ENCODE measurements at places on chromosomes 3 and 15.

GRCh38 chr3:50226888-50227389, 9.1 kb upstream of the GNAI2 start:
- DNase-seq: no peak

GRCh38 chr15:90028376-90028944, 27.3 kb downstream of the ZNF710 start:
- no peak for DNase-seq

GRCh38 chr3:175593331-175593730, 734.2 kb downstream of the NAALADL2 start:
- no peak for DNase-seq

DNA sequence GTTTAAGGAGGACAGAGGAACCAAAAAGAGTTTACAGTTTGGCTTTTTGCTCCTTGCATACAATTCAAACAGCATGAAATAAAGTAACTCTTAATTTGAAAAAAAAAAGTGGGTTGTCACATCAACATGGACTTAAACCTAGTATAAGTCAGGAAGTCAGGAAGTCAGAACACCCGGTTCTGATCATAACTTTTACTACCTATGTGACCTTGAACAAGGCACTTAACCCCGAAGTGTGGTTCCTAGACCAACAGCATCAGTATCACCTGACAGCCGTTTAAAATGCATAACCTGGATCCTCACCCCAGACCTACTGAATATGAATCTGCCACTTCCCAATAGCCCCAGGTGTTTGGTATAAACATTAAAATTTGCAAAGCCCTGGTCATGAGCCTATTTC, 18.7 kb downstream of the LYSMD2 start:
- no peak for DNase-seq

DNA sequence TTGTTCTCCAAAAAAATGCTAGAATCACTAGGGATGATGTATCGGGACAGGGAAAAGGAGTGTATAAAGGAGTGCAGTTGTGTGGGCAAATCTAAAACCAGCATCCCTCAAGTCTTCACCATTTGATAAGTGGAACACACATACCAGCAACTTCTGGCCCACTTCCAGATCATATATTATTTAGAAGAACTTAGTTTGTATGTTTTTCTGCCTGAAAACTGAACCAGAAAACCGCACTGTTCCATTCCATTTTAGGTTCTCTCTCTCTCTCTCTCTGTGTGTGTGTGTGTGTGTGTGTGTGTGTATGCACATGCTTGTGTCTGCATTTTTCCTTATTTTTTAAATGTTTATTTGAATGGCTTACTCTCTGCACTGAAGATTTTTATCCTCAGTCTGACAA, 93.5 kb downstream of the SERPINI1 start:
- DNase-seq: no peak

- peak; percentile 60 for DNase-seq
Measured at GRCh38 chr3:16741103-16741758, 136.0 kb upstream of the DAZL start.

- peak; percentile 40 for DNase-seq
Measured at GRCh38 chr3:146590521-146590920, 14.6 kb downstream of the PLSCR5 start.

GRCh38 chr3:32089476-32089875, 16.9 kb upstream of the GPD1L start:
- DNase-seq: no peak

DNA sequence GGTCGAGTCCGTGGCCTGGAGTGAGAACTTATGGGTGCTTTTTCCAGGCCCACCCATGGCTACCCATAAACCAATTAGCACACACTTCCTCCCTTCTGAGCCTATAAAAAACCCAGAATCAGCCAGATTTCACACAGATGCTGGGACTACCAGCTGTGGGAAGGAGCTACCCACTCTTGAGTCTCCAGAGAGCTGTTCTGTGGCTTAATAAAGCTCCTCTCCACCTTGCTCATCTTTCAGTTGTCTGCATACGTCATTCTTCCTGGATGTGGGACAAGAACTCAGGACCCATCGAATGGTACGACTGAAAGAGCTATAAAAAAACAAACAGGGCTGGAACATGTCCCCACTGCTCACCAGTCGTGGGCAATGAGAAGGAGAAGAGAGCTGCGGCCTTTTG, 555.4 kb upstream of the CCDC54 start:
- DNase-seq: no peak

GRCh38 chr3:23944007-23944783, 891 bp upstream of the NR1D2 start:
- no peak for DNase-seq

GRCh38 chr3:120052225-120052624, 42.0 kb downstream of the GSK3B start:
- no peak for DNase-seq

- DNase-seq: no peak
Measured at GRCh38 chr3:175094344-175094743, 235.2 kb downstream of the NAALADL2 start.

DNA sequence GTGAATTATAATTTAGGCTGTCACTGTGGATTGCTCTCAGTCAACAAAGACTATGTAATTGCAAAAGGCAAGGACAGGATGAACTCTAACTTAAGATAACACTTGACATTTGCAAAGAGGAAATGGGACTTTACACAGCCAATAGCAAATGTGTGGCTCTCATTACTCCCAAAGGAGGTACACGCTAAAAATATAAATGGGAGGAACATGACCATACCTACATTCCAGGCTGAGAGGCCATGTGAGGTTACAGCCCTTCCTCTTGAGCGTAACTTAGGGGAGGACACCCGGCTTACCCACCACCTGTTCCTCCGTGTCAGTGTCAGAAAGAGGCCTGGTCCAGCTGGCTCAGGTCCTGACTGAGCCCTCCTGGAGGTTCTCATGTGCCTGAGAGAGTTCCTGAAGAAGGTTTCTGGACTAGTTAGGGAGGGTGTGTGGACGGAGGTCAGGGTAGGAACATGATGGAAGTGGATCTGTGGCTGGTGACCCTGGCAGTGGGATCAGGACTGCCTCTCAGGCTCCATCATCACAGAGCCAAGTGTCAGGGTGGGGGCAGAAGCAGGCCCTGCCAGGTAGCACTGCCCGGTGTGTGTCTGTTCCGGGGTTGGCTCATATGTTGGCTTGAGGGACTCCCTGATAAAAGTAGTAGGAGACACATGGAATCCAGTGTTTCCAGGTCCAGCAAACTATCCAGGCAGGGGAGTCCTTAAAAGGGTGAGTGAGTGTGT, 7.9 kb downstream of the POPDC2 start:
- DNase-seq: no peak

GRCh38 chr3:130929804-130930203, 35.9 kb downstream of the ATP2C1 start:
- no peak for DNase-seq

GRCh38 chr15:98786717-98787116, 138.4 kb downstream of the IGF1R start:
- no peak for DNase-seq

DNA sequence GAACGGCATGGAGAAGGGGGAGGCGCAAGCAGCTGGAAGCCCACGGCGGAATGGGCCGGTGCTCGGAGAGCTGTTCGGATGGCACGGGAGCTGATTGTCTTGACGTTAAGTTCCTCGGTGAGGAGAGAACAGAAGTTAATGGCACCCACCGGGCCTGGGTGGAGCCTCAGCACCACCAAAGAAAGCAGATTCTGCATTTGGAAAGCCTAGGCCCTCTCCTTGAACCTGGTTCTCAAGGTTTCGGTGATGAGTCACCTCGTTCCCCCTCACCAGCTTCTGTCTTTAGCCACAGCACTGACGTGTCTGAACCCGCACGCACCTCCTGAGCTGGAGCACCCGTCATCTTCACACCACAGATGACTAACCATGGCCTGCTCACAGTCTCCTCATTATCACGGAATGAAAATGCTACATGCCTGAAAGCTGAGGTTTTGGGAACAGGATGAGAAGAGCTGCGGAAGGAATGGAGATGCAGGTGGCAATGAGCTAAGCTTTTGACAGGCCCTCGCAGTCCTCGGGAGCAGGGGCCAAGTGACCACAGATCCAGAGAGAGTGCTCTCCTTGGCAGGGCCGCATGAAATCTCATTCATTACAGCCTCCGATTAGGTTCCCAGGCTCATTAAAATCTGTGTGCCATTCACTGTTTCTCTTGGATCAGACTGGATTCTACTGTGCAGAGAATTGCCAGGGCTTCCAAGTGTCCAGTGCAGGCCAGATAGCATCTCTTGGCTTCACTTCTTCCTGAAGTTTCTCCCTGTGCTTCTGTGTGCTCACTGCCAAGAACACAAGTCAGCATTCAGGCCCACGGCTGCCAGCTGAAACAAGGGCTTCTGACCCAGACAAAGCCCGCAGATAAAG, 96.3 kb upstream of the DLG1 start:
- DNase-seq: peak; percentile 99

- no peak for DNase-seq
Measured at GRCh38 chr3:114587986-114588385, 294.2 kb downstream of the TIGIT start.

GRCh38 chr3:21464746-21465145, 286.3 kb downstream of the ZNF385D start:
- DNase-seq: no peak

GRCh38 chr3:73391984-73392383, 232.8 kb downstream of the PDZRN3 start:
- no peak for DNase-seq

DNA sequence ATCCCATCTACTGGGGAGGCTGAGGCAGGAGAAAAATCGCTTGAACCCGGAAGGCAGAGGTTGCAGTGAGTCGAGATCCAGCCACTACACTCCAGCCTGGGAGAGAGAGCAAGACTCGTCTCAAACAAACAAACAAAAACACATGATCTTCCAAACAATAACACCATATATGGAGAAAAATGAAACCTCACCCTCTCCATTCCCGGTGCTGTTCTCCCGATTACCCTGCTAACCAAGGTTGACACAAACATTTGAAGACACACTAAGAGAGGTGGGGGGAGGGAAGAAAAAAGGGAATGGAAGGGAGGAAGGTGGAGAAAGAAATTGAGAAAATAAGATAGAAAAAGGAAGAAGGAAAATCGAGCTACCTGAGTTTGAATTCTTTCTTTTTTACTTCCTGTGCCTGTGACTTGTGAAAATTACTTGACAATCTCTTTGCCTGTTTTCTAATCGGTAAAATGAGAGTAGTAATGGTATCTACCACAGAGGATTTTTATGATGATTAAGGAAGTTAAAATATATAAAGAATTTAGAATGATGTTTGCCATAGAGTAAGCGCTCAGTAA, 1.1 kb upstream of the PLSCR2 start:
- DNase-seq: no peak

GRCh38 chr3:28250999-28251398, 9.6 kb downstream of the CMC1 start:
- DNase-seq: peak; percentile 21

DNA sequence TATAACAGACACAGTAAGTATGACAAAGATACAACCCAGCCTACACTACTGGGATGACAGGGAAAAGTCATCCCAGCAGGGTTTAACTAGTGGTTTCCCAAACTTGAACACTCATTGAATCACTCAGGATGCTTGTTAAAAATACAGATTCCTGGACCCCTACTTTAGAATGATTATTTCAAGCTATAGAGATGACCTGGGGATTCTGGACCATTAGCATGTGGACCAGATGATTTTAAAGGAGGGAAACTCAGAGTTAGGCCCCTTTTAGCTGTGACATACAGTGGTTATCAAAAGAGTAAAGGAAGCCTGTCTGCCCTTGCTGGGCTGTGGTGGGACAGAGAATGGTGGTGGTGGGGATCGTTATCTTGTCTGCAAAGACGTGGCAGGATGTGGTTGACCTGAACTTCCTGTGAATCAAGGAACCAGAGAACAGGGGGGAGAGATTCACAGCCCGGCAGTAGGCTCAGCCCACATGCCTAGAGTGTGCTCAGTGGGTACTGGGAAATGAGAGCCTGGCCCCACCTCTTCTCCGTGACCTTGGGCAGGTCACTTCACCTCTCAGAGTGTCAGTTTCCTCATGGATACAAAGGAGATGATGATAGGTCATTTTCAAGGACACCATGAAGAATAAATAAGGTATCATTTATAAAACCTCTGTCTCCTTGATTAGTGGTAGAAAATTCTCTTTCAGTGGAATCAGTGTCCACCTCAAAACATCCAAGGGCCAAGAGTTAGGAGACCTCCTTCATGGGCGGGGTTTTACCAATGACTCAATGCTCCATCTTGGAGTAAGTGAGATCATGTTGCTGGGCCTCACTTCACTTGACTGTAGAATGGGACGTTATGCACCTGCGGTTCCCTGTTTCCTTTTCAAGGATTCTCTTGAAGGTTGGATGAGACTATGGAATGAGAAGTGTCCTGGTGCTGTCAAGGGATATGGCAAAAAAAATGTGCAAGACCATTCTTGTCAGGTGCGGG, 306.5 kb downstream of the RPLP1 start:
- DNase-seq: peak; percentile 62

DNA sequence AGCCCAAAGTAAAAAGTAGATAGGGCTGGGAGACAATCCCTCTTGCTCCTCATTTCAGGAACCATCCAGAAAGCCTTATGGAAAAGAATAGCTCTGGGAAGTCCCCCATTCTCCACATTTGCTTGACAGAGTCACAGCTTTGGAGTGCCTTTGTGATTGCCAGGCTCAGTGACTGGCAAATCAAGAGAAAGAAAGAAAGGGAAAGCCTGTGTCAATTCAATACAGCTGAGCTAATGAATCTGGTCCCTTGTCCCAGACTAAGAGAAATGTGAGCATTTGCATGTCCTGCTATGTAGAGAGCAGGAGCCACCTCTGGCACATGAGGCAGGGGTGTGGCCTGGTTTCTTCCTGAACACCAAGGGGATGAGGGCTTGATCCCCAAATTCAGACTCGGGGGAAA, 14.9 kb upstream of the CTNNB1 start:
- DNase-seq: no peak

- no peak for DNase-seq
Measured at GRCh38 chr3:62481962-62482361, 108.6 kb upstream of the FEZF2 start.

- DNase-seq: no peak
Measured at GRCh38 chr3:20904671-20905070, 718.7 kb upstream of the SGO1 start.

DNA sequence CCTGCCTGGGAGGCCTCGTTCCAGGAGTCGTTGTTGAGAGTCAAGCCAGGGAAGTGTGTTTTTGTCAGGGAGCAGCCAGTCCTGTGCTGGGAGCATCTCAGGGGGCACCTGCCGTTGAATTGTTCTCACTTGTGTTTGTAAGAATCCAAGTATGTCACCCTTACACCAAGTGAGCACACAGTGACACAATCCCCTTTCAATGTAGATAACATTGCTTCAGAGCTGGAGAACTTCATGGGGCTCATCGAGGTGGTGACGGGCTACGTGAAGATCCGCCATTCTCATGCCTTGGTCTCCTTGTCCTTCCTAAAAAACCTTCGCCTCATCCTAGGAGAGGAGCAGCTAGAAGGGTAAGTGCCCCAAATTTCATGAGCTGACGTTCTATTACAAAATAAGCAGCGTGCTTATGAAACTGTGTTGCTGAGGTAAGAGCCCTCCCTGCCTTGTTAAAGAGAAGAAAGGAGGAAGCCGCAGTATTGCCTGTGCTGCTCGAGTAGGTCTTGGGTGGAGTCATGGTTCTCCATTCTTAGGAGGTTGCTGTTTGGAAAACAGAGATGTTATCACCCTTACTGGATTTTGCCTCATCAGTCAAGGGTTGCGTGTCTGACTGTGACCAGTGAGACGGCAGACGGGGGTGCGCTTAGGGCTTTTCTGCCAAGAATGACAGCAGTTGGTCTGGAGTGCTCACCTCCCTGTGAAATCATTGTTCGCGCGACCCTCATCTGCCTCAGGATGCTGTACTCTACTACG, 108.1 kb downstream of the PGPEP1L start:
- no peak for DNase-seq
